ENCODE measurements at places on chromosomes 5 and 9.
A peak's percentile ranks its signal among the peaks of the same experiment; 100 is the strongest.

DNA sequence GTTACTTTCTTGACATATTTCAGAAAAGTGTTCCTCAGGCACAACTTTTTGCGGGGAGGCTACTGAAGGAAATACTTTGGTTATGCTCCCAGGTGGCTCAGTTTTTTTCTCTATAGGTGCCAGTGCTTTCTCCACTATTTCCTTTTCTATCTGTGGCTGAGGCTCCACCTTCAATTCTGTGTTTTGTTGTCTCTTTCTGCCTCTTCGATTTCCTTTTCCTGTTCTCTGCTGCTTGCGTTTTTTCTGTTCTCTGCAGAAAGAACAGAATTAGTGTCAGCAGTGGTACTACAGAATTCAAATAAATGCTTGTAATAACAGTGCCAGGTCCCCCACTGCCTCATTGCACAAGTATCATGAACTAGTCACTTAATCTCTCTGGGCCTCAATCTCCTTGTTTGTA lies 7.0 kb downstream of the HEMGN start:
- no peak for DNase-seq

GRCh38 chr9:114220061-114220541 lies 64.8 kb downstream of the COL27A1 start:
- no peak for DNase-seq

DNA sequence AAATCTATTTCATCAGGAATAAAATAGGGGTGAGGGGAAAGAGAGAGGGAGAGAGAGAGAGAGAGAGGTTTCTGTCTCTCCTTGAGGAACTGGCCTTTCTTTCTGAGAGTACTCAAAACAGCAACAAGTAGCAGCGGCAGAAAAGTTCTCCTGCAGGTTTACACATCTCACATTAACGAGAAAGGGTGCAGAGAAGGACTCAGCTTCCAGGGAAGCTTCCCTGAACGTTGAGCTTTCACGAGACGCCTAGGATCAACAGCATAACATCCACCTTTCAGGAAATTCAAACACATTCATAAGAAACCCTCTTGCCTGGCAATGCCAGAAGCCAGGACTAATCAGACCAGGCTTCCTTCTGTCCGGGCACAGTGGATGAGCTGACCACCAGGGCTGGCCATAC lies 162.9 kb downstream of the ZDHHC21 start:
- no peak for DNase-seq

- no peak for DNase-seq
Observed at GRCh38 chr9:129542741-129543140, 78.2 kb downstream of the C9orf50 start.

DNA sequence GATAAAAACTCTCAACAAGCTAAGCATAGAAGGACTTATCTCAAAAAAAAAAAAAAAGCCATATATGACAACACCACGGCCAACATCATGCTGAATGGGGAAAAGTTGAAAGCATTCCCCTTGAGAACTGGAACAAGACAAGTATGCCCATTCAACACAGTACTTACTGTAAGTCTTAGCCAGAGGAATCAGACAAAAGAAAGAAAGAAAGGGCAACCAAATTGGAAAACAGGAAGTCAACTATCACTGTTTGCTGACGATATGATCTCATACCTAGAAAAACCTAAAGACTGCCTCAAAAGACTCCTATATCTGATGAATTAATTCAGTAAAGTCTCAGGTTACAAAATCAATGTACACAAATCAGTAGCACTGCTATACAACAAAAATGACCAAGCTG lies 24.6 kb upstream of the PTGER4 start:
- no peak for DNase-seq

DNA sequence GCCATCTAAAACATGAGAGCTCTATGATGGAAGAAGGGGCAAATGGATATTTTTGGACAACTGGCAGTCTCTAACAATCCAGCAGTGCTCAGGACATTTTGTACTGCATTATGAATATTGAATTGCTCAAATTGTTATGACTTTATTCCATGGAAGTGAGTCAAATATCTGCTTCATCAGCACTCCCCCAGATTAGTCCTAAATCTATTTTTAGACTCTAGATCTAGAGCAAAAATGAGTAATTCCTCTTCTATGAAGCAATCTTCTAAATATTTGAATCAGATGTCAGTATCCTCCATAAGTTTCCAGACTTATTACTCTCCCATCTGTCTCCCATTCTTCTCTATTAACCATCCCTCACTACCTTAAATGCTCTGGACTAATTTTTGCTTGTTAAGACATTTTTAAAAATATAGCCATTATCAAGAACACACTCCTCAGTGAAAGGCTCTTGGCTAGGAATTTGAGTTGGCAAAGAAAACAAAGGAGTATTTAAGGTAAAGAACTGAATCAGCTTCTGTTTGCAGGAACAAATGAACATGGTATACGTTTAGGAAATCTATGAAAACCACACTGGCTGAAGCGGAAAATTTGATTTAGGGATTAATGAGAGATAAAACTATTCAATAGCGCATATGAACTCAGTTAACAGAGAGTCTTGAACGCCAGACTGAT lies 300.9 kb downstream of the MCTP1 start:
- DNase-seq, result no peak

DNA sequence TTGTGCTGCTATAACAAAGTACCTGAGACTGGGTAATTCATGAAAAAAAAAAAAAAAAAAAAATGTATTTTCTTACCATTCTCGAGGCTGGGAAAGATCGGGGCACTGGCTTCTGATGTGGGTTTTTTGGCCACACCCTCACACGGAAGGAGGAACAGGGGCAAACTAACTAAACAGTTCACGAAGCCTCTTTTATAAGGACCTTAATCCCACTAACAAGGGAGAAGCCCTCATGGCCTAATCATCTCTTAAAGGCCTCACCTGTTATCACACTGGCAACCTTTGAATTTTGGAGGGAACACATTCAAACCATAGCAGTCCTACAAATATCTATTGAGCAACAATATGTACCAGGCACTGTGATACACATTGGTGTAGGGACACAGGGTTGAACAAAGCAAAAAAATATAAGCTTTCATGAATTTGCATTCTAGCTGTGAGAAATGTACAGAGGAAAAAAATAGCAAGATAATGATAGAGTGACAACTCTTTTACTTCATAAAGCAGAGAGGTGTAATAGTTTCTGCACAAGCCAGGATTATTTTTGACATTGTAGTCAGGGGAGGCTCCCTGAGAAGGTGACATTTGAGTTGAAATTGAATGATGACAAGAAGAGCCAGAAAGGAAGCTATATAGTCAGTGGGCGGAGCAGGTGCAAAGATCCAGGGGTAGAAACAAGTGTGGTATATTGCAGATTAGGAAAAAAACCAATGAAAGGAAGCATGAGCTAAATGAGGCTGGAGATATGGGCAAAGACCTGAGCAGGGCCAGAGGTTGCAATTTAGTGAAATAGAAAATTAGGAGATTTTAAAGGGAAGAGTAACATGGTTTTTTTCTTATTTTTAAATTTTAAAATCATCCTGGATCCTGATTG lies 68.1 kb upstream of the GRAMD2B start:
- DNase-seq, result no peak

DNA sequence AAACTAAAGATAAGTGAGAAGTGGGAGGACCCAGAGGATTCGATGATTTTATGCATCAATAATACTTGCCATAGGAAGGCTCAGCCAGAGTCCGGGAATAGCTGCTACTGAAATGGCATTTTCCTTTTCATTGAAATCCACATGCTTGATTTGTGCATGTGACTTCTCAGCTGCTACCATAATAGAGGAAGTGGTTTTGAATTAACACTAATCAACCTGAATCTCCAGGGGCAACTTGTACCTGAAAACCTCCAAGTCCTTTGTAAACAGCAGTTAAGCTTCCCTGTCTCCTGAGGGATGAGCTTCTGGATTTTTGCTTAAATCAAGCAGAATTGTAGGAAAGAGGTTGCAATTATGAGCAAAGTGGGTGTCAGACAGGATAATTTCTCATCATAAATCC lies 124.9 kb downstream of the PPP2R2B start:
- no peak for DNase-seq

GRCh38 chr5:168798065-168799023 lies 219.2 kb upstream of the PANK3 start:
- no peak for DNase-seq

DNA sequence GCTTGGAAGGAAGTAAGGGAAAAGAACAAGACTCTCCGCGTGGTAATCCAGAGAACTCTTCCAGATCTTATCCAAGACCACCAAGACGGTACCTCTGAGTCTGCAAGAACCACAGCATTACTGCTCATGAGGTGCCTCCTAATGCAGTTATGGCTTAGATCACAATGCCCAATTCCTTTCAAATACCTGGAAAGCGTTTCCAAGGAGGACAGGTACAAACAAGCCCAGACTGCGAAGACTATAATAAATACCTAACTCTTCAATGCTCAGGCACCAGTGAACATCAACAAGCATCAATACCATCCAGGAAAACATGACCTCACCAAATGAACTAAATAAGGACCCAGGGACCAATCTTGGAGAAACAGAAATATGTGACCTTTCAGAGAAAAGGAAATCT lies 325.5 kb downstream of the CWC27 start:
- DNase-seq, result no peak

DNA sequence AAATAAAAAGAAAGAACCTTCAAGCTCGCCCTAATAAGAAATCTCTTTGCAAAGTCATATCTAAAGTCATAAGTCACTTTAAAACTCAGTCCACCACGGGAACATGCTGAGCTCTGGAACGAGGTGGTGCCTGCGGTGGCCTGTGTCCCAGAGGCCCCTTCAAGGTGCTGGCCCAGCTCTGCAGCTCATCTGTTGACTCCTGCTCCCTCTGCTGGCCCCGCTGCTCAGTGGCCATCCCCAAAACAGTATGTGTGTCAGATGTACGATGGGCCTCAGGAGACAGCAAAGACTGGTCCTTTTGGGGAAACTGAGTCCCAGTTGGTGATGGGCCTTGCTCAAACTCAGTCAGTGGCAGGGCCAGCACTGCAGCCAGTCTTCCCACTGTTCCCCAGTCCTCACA lies 22.8 kb upstream of the FOXB2 start:
- no peak for DNase-seq

GRCh38 chr5:159549046-159549445 lies 218.8 kb upstream of the IL12B start:
- DNase-seq, result no peak

DNA sequence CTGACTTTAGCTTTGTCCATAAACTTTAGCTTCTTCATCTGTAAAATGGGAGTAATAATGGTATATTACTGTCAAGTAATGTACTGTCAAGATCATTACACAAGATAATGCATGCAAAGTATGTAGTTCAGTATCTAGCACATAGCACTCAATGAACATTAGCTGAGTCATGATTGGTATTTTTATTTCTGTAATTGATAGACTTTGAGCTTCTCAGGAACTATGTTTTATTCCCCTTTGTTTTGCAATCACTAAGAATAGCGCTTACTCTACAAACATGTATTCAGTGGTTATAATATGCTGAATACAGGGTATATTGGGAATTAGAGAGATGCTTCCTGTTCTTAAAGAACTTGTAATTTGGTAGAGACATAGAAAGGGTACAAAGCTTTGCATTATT lies 142.3 kb upstream of the KLF9 start:
- DNase-seq, result no peak

- no peak for DNase-seq
Observed at GRCh38 chr5:156543348-156544145, 216.6 kb downstream of the SGCD start.

GRCh38 chr9:133733421-133733795 lies 4.7 kb downstream of the SARDH start:
- DNase-seq, result no peak

GRCh38 chr9:75962013-75962661 lies 71.7 kb downstream of the PCSK5 start:
- DNase-seq, result peak; percentile 85

DNA sequence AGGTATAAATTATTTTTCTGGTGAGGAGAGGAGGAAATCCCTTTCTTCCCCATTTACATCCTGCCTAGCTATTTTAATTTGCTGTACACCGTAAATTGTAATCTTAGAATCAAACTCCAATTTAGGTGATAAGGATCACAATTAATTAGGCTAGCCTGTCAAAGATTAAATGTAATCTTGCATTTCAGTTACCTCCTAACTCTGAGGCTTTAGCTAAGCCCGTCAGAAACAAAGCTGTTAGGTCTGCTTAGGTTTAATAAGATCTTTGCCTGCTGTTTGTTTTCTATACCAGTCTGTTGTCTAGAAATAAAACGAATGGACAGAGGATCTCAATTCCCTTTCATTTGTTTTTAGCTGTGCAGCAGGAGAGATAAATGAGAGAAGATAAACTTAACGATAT lies 51.5 kb downstream of the PIK3R1 start:
- DNase-seq, result no peak

DNA sequence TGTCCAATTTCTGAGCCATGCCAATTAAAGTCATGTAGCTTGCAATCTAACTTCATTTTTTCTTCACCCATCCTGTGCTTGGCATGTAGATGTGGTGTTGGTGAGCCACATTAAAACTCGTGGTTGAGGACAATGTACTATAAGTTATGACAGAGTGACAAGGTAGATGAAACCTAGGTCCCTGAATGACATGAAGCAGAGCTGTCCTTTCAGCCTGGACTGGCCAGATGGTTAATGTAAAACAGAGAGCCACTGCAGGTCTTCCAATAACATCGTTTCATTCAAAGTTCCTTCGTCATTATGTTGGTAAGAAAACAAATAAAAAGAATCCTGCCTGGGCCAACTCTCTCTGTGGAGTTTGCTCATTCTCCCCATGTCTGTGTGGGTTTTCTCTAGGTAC lies 856.5 kb upstream of the SEMA6A start:
- DNase-seq, result no peak

GRCh38 chr5:73678322-73678740 lies 52.3 kb downstream of the ARHGEF28 start:
- no peak for DNase-seq

DNA sequence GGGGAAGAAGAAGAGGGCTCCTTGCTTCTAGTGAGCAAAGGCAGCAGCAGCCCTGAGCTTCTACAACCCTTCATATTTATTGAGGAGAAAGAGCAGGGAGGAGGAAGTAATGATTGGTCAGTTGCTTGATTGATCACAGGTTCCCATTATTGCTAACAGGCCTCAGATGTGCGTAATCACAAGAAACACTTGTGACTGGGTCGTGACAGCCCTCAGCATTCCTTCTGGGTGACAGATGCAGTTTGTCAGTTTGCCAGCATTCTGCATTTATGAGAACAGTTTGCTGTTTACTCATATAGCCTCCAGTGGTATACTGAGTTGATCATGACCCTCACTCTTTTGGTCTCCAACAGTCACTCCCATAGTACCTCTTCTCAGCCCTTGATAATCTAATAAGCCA lies 111.5 kb upstream of the TNC start:
- DNase-seq, result no peak

DNA sequence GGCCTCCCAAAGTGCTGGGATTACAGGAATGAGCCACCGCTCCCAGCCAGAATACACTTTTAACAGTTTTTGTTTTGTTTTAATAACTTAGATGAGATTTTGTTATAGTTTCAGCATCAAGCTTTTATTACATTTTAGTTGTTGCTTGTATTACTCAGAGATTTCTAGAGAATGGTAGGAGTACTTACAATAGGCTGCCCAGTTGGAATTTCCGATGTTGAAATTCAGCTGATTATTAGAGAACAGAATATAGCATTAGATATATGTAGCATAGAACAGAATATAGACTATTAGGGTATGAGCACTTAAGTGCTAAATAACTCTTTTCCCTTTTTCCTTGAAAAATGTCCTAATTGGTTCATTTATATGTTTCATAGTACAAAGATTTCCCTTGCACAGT lies 6.2 kb downstream of the KDM4C start:
- DNase-seq, result no peak

All from lower leg skin (tissue), 4 donors.